ENCODE measurements at places on chromosomes 7 and 10. TPM values are rescaled to one million over a fixed set of nuclear protein-coding genes. Genes with fewer than 3 reads are reported as not detected.

- H3K27me3 ChIP-seq = no peaks in the 10 kb centered on the region
- H3K27ac ChIP-seq = no peak overlapping the region
Observed at GRCh38 chr7:33485747-33486493, 356.6 kb downstream of the BBS9 start.

- H3K36me3 ChIP-seq = no peaks in the 10 kb centered on the region
- no peak overlapping the region for H3K27ac ChIP-seq
- H3K4me1 ChIP-seq = no peaks in the 10 kb centered on the region
- no peaks in the 10 kb centered on the region for H3K27me3 ChIP-seq
- H3K4me3 ChIP-seq = no peak overlapping the region
Observed at GRCh38 chr7:75984130-75985008, 10.0 kb downstream of the TMEM120A start.

DNA sequence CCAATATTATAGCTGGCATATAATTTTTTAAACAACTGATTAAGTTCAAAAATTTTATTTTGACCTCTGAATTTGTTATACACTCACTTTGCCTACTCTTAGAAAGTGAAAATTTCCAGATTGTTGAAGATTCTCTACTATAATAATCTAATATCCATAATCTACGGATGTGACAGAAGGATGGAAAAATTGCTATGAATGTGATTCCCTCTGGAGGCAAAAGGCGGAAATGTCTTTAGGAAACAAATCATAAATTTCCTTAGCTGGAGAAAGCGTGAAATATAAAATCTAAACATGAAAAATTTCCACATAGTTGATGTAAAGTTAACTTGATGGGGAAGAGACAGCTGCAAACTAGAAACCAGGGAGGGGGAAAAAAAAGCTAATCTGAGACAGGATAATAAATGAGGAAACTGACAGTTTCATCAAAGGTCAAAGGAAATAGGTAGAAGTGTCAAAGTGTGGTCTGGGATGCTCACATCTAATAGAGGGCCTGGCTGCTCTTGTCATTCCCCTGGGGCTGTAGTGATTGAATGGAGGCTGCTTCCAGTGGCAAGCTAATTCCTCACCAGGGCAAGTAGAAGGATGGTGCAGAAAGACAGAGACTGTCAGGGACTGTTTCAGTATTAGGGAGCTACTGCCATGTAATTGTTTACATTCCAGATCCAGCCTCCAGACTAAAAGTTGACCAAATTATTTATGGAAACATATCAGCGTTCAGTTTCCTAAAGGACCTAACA, 264.5 kb downstream of the SDHAF3 start:
- no peak overlapping the region for H3K27ac ChIP-seq
- no peak overlapping the region for H3K4me3 ChIP-seq
- no peaks in the 10 kb centered on the region for H3K27me3 ChIP-seq
- no peaks in the 10 kb centered on the region for H3K36me3 ChIP-seq

DNA sequence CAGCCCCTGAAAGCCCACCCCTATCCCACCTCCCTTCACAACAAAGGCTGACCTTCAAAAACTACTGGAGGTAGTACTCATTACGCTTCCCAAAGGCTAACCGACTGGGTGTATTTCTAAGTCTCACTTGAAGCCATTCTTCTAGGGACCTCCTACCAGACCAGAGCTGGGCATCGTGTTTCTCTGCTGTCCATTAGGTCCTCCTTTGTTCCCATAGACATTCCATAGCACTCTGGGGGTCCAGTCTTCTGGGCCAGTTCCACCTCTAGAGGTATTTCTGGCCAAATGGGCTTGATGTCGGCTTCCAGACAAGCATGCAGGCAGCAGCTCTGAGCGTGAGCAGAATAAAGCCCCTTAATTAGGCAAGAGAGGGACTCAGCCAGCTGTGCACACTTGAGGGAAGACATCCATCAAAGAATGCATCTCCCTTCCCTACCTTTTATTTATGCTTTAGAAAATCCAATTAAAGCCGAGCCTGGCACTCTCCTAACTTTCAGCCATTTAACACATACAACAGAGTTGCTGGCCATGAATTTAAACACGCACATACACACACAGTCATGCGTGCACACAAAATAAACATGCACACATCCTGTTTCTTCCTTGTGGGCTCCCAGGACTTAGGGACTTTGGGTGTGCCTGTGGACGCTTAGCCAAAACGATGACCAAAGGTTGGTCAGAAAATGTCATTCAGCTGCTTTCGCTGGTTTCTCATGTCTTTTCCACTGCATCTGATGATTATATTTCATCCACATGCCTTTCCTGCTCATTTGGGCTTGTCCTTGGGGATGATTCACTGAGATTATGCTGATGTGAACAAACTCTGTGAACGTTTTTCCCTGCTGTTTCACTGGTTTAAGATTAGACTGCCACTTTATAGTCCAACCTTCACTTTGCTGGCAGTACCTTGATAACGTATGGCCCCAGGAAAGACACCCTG, 362.0 kb upstream of the NFE2L3 start:
- no peak overlapping the region for H3K4me3 ChIP-seq
- peak overlapping the region; percentile 84 for H3K27ac ChIP-seq
- peaks cover 7% of the 10 kb centered on the region for H3K4me1 ChIP-seq
- no peak for DNase-seq
- no peaks in the 10 kb centered on the region for H3K27me3 ChIP-seq

DNA sequence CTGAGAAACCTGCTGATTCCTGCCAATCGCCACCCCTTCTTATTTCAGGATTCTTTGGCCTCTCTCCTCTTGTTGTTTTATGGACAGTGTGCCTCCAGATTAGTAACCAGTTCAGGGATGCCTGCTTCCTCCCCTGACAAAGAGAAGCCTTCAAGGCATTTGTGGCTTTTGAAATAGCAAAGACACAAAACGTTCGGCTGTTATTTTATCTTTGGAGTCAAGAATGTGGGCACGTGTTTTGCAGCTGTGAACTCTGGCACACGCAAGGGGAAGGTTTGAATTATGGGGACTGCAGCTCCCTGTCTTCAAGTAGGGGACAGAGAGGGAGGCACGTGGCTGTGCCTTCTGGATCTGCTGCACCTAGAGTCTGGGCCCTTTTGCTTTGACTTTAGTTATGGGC, 157.9 kb upstream of the GRB10 start:
- H3K27me3 ChIP-seq = no peaks in the 10 kb centered on the region
- no peak overlapping the region for H3K4me3 ChIP-seq
- H3K4me1 ChIP-seq = no peaks in the 10 kb centered on the region
- no peaks in the 10 kb centered on the region for H3K36me3 ChIP-seq
- no peak for DNase-seq

- no peaks in the 10 kb centered on the region for H3K36me3 ChIP-seq
- no peaks in the 10 kb centered on the region for H3K27me3 ChIP-seq
- no peak for DNase-seq
- H3K27ac ChIP-seq = no peak overlapping the region
Observed at GRCh38 chr7:27595009-27595408, 67.7 kb downstream of the HIBADH start.

GRCh38 chr7:140330128-140330527, 68.2 kb downstream of the SLC37A3 start:
- no peaks in the 10 kb centered on the region for H3K36me3 ChIP-seq
- H3K4me3 ChIP-seq = no peak overlapping the region
- no peak for DNase-seq
- no peaks in the 10 kb centered on the region for H3K27me3 ChIP-seq

DNA sequence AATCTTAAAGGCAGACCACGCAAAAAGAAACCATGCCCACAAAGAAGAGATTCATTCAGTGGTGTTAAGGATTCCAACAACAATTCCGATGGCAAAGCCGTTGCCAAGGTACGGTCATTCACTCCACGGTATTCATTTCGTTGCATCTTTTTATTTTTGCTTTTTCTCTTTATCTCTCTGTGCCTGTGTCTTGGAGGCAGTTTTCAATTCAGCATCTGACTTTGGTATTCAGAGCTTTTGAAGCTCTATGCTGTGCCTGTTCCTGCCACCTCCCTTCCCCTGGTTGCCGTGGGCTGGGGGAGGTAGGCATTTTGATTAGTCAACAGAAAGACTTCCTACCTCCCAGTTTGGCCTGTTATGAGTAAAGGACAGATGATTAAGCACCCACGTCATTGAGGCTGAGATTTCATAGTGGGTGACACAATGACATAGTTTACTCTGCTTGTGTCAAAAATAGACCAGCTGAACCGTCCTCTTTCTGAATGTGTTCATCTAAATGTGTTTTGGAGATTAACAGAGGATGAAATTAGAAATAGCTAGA, 149.5 kb downstream of the ARID5B start:
- no peaks in the 10 kb centered on the region for H3K36me3 ChIP-seq
- H3K27ac ChIP-seq = peak overlapping the region; percentile 99
- DNase-seq = peak; percentile 66
- H3K4me1 ChIP-seq = no peaks in the 10 kb centered on the region
- no peaks in the 10 kb centered on the region for H3K27me3 ChIP-seq

GRCh38 chr7:71506822-71507221, 374.9 kb downstream of the GALNT17 start:
- no peaks in the 10 kb centered on the region for H3K27me3 ChIP-seq
- H3K4me3 ChIP-seq = no peak overlapping the region
- H3K27ac ChIP-seq = no peak overlapping the region
- DNase-seq = no peak
- no peaks in the 10 kb centered on the region for H3K4me1 ChIP-seq

DNA sequence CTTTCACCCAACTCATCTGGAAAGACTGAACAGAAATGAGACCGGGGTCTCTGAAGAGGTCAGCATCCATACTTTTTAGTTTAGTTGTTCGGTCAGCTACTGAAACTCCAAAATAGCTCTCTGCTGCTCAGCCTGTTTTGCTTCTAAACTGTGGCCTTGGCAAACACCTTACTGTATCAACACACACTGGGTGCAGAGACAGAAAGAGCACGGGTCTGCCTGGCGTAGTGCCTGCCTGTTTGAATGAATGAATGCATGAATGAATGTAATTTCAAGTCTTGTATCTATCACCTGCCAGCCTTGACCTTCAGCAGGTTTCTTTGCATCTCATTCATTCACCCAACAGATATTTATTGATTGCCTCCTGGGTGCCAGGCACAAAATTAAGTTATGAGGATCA, 98.4 kb downstream of the PLPP4 start:
- DNase-seq = no peak
- H3K4me1 ChIP-seq = no peaks in the 10 kb centered on the region
- no peaks in the 10 kb centered on the region for H3K36me3 ChIP-seq
- no peak overlapping the region for H3K4me3 ChIP-seq

GRCh38 chr10:99432047-99432446, 1.6 kb upstream of the GOT1 start:
- no peak overlapping the region for H3K27ac ChIP-seq
- no peaks in the 10 kb centered on the region for H3K36me3 ChIP-seq
- DNase-seq = no peak
- no peaks in the 10 kb centered on the region for H3K4me1 ChIP-seq
- no peak overlapping the region for H3K4me3 ChIP-seq

DNA sequence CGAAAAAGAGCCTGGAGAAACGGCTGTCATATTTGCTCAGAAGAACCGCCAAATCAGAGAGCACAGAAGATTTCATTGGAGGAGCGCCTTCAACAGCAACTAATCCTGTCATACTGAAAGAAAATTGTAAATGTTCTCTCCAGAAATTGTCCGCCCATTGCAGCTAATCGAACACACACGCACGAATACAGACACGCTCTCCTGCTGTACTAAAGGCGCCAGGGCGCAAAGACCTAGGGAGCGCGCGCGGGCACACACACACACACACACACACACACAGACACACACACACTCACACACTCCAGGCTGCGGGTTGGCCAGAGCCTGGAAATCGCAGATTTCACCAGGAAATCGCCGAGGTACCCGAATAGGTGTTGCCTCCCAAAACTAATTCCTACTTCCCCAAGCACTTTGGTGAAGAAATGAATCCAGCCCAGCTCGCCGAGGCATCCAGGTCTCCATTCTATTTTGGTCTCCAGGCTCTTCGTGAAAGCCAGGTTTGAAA, at the start of gene CHRM2:
CHRM2 (plus strand) TSS at position 157 of the 505 bp plus-strand sequence. CDS start 146,214 bp downstream, outside the sequence.
- H3K27me3 ChIP-seq = peaks cover 4% of the 10 kb centered on the region
- no peak within 1 kb of the TSS for H3K27ac ChIP-seq
- DNase-seq = no peak
- H3K4me1 ChIP-seq = peaks cover 16% of the 10 kb centered on the region

DNA sequence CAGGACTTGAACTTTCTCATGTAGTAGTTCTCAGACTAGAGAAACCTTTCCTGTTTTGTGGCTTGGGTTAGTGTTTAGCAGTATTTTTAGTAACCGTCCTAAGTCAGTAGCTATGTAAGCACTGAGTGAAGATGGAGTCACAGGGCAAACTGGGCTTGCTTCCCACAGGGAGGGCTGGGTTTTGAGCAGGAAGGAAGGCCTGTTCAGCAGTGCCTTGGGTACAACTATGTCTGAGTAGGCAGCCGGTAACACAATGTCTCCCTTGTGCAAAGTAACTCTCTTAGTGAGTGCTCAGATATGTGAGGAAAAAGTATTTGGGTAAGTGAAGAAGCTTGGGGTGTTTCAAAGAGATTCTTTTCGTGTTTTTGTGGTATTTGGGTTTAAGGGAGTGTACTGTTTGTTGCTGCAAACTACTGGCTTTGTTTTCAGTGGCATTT, 96.4 kb downstream of the CCSER2 start:
- peak; percentile 79 for DNase-seq
- no peaks in the 10 kb centered on the region for H3K27me3 ChIP-seq
- H3K27ac ChIP-seq = peak overlapping the region; percentile 92
- H3K36me3 ChIP-seq = no peaks in the 10 kb centered on the region
- H3K4me1 ChIP-seq = no peaks in the 10 kb centered on the region

DNA sequence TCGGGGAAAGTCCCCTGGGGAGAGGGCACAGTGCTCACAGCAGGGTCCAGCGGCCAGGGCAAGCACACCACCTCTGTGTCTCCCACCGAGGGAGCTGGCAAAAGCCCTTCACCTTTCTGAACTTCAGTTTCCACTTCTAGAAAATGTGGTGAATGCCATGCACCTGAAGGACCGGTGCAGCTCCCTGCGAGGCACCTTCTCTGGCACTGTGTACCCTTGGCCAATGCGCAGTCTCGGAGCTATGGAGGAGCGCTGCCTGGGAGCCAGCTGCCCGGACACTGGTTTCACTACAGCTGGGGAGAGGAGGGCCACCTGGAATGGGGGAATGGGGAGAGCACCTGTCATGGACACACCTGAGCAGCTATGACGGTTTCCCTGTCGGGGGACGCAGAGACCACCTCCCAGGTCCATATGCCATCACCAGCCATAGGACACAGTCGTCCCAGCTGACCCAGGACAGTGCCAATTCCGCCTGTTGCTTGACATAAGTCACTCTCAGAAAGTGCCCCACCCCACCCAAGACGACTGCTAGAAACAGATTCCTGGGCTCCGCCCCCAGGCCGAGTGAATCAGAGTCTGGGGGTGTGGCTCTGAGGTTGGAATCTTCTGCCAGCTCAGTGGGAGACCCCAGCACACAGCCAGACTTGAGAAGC, 16.8 kb downstream of the RASGEF1A start:
- peak; percentile 10 for DNase-seq
- no peaks in the 10 kb centered on the region for H3K36me3 ChIP-seq
- no peak overlapping the region for H3K4me3 ChIP-seq
- H3K4me1 ChIP-seq = no peaks in the 10 kb centered on the region
- H3K27me3 ChIP-seq = no peaks in the 10 kb centered on the region

GRCh38 chr7:38413784-38414183, 140.3 kb upstream of the TARP start:
- H3K27ac ChIP-seq = no peak overlapping the region
- no peak overlapping the region for H3K4me3 ChIP-seq
- no peak for DNase-seq
- H3K36me3 ChIP-seq = no peaks in the 10 kb centered on the region

- peak overlapping the region; percentile 23 for H3K27ac ChIP-seq
- H3K4me3 ChIP-seq = no peak overlapping the region
- no peaks in the 10 kb centered on the region for H3K36me3 ChIP-seq
- DNase-seq = no peak
- no peaks in the 10 kb centered on the region for H3K4me1 ChIP-seq
Observed at GRCh38 chr10:132453470-132453861, 56.5 kb downstream of the PWWP2B start.

The CHST15 gene
- total RNA-seq = 9.7 TPM

The TDRD1 gene
- total RNA-seq = 0.49 TPM

The LRRC61 gene
- total RNA-seq = 41.2 TPM

The FRAT2 gene
- total RNA-seq = 4.6 TPM

The WDFY4 gene
- total RNA-seq = 2.0 TPM

The STAG3 gene
- total RNA-seq = not detected

The STEAP1 gene
- total RNA-seq = 9.4 TPM

All from uterus (tissue), 4 donors.